ENCODE measurements at places on chromosomes 12 and 14.

DNA sequence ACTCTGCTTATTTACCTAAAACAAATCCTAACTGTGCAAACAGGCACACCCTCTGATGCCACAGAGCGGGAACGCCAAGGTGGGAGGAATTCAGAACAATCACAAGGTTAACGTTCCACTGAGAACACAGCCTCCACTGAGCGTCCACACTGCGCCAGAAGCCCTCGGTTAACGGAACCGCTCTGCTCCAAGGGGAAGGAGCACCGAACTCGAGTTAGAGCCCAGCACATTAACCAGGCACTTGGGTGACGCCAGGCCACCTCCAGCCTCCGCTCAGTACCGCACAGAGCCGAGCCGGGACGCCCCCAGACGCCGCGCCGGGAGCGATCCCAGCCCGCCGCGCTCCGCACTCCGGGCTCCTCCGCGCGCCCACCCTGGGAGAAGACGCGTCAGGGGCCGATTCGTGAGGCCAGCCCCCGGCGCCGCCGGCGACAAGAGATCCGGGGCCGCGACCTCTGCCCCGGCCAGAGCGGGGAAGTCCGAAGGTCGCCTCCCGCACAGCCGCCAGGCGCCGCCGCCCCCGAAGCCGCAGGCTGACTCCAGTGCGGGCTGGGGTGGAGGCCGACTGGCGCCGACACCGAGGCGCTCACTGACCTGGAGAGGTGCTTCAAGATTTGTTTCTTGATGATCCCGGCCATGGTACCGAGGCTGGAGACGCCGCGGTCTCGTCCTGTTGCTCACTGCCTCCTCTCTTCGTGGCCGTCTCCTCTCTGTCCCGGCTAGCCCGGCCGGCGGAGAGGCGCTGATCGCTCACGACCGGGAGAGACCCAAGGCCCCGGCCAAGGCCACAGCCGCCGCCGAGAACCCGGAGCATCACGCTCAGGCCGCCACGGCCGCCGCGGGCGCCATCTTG lies 450 bp downstream of the BLTP3B start:
- peak; percentile 14 for DNase-seq

DNA sequence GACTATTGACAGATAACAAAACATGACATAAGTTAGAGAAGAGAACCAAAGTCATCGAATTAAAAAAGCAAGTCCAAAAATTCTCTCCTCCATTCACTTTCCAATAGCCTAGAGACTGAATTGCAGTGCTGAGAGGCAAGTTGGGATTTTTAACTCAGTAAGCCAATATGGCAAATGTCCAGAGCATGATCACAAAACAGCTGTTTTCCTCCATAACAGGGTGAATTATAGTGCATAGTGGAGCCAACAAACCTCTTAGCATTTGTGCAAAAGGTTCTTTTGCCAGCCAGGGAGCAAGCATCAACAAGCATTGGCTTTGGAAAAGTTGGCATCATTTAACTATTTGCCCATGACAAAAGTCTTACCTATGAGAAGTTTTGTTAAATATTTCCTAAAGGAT lies 458.8 kb upstream of the NOVA1 start:
- no peak for DNase-seq

- no peak for DNase-seq
Observed at GRCh38 chr14:69631509-69631908, 20.1 kb downstream of the SUSD6 start.

GRCh38 chr12:104478396-104479122 lies 21.8 kb downstream of the CHST11 start:
- DNase-seq: no peak

DNA sequence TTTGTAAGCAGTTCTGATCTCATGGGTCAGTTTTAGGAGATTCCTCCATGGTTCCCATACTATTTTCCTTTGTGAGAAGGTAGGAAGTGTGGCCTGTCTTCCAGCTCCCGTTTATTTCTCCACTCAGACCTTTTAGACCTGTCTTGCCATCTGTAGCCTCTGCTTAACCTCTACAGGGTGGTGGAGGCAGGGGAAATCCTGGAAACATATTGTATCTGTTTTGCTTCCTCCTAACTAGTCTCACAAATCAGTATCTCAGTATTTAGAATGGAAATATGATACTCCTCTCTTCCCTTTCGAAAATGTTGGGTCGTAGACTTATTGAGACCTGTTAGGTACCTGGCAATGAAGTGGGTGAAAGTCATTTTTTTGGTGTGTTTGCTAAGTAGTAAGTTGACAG lies 399.4 kb upstream of the RGS6 start:
- no peak for DNase-seq

GRCh38 chr12:124094188-124094587 lies 121.2 kb downstream of the ZNF664 start:
- no peak for DNase-seq

DNA sequence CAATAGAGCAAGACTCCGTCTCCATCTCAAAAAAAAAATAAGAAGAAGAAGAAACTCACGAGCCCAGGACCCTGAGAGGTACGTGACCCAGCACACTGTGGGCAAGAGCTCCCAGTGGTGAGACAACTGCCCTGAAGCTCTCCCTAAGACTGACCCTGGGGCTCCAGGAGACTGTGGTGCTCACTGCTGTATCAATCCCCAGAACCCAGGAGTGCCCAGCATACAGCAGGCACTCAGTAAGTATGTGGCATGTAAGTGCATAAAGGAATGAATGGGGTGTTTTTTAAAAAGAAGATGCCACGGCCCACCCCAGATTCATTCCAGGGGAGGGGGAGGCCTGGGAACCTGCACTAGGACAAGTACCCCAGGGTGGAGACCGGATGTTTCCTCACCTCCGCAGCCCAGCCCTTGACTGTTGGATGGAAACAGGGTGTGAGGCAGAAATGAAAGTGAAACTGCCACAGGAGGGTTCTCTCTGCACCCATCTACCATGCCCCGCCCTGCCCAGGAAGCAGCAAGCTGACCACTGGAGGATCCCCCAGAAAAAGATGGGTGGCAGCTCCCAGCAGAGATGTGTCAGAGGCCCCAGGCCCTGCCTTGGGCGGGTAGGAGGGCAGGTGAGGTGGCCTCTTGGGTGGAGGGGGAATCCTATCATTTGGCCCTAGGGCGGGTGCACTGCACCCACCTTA lies 12.2 kb downstream of the ITPK1 start:
- no peak for DNase-seq

- DNase-seq: no peak
Observed at GRCh38 chr12:1716911-1717310, 26.0 kb downstream of the ADIPOR2 start.

- DNase-seq: peak; percentile 25
Observed at GRCh38 chr14:32377046-32377646, 48.0 kb downstream of the AKAP6 start.

- DNase-seq: no peak
Observed at GRCh38 chr12:111664961-111665865, 20.5 kb downstream of the BRAP start.

DNA sequence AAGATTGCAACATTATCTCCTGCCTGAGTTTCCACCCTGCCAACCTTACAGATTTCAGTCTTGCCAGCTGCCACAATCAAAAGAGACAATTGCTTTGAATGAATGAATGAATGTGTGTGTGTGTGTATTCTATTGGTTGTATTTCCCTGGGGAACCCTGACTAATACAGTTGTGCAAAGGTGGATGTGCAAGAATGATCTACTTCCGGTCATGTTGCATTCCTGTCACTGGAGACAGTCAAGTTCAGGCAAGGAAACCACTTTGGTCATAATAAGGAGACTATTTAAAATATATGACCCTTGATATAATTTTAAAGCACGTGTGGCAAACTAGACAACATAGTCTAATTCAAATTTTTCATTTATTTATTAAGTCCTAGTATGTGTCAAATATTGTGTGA lies 13.1 kb downstream of the RERG start:
- peak; percentile 47 for DNase-seq

DNA sequence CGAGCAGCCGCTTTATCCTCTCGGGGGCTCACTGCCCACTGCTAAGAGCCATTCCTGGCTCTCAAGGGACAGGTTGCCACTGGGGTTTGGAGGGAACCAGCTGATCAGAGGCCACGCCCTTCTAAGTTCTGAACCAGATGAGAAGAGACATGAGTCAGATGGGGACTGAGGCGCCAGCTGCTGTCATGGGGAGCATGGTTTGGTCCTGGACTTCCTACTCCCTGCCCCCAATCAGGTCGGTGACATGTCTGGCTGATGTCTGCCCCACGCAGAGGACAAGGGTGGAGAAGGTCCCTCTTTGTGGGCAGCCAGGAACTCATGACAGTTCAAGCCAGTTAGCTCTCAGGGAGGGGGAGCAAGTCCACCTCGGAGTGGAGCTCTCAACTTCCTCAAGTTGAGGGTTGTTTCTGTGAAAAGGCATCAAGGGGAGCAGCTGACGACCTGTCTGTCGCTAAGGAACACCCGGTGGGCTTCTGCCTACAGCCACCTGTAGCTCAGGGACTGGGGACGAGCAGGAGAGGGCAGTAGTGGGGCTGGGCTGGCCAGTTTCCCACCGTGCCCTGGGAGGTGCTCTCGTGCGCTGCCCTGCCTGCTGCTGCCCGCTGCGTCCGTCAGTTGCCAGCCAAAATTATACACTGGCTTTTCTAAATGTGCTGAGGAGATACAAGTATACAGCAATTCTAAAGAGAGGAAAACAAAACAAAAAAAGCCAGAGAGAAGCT lies 20.5 kb downstream of the PSMC1 start:
- no peak for DNase-seq

- DNase-seq: no peak
Observed at GRCh38 chr12:51186465-51187085, 13.6 kb upstream of the TFCP2 start.

- DNase-seq: no peak
Observed at GRCh38 chr14:74599321-74599761, 12.7 kb downstream of the LTBP2 start.

DNA sequence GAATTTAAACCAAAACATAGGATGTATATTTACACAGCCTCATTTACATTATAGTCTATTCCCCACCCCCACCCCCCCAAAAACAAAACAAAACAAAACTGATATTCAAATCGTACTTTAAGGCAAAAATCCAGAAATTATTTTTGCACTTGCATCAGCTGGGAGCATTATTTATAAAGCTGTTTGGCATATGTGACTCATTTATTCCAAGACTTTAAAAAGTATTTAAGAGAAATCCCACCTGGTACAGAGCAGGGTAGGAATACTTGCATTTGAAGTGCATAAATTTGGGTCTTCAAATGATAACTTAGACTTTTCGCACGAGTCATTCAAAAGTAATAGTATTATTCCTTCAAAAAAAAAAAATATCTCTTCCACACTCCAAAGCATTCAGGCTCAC lies 1.1 kb downstream of the KLHL28 start:
- no peak for DNase-seq

- DNase-seq: no peak
Observed at GRCh38 chr12:55008944-55009585, 10.7 kb upstream of the NEUROD4 start.

- DNase-seq: peak; percentile 55
Observed at GRCh38 chr12:105322070-105322469, 8.4 kb upstream of the C12orf75 start.

DNA sequence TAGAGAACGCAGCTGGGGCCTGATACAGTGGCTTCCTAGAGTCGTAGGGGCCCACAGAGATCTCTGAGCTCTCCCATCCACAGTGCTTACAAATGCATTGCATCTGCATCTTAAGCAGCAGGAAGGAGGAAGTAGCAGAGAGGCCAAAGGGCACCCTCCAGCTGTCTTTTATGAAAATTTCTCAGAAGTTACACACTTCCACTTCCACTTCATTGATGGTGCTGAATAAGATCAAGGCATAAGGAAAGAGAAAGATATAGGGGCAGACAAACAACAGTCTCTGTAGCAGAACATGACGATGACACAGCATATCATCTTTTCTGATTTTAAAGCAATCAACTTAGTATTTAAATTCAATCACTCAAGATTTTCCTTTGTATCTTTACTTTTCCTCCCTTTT lies 51.6 kb upstream of the ABCC9 start:
- no peak for DNase-seq

All from fibroblast of skin of abdomen (primary cell).